ENCODE measurements at places on chromosomes 2 and 18.

DNA sequence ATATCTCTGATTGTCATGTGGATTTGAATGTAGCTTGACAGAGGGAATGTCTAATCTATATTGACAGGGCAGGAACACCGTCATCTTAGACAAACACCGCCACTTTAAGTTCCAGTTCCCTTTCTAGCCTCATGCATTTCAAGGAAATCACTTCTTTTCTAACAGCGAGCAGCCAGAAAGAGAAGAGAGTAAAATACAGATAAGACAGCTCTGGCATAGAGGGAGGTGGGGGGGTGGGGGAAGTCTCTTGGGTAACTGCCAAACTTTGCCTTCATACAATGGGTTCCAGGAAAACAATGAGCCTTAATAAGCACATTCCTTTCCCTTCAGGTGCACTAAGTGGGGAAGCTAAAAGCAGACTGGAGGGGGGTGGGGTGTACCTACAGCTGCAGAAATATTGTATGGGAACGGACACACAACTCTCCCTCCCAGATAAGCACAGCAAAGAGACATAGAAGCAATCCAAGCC is 37.2 kb downstream of the CASP10 start:
- peak; percentile 50 for DNase-seq

GRCh38 chr2:202056611-202057010 is 16.4 kb upstream of the KIAA2012 start:
- DNase-seq: no peak

GRCh38 chr2:225437319-225437718 is 37.8 kb downstream of the NYAP2 start:
- DNase-seq: no peak

GRCh38 chr2:67982956-67983355 is 79.8 kb downstream of the C1D start:
- DNase-seq: no peak

DNA sequence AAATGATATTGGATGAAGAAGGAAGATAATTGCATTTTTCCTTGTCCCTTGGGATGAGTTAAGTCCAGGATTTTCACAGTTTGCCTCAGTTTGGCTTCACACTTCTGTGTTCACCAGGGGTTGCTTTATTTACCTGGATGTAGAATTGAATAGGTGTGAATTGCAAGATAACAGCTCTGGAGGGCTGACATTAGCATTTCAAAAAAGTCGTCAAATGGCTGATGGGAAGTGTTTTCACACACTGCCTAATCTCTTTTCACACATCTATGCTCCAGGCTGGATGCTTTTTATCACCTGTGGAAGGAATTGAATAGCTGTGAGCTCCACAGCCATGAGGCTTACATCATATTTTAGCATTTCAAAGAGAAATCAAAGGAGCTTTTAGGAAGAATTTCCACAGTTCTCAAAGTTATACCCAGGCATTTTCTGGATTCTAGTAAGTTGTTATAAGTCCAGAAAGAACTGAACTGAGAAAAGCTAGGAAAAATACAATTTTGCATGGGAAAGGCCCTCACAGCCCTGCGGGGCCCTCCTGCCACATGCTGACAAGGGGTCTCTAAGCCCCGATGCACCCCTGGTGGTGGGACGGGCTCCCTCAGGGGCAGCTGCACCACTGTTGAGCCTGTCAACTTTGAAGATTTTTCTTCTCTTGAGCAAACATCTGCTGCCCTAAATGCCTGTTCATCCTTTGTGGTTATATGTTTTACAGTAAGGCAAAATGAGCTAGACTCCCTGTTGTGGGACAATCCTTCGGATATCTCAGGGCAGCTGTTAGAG is 43.9 kb downstream of the TEX51 start:
- DNase-seq: no peak

GRCh38 chr18:24795129-24795528 is 334.7 kb downstream of the HRH4 start:
- DNase-seq: no peak

- DNase-seq: no peak
Observed at GRCh38 chr2:168192839-168193616, 54.4 kb downstream of the STK39 start.

GRCh38 chr2:149828520-149829210 is 241.1 kb upstream of the MMADHC start:
- no peak for DNase-seq

Measured in kidney capillary endothelial cell (primary cell).